ENCODE measurements at places on chromosomes 7 and 10.

DNA sequence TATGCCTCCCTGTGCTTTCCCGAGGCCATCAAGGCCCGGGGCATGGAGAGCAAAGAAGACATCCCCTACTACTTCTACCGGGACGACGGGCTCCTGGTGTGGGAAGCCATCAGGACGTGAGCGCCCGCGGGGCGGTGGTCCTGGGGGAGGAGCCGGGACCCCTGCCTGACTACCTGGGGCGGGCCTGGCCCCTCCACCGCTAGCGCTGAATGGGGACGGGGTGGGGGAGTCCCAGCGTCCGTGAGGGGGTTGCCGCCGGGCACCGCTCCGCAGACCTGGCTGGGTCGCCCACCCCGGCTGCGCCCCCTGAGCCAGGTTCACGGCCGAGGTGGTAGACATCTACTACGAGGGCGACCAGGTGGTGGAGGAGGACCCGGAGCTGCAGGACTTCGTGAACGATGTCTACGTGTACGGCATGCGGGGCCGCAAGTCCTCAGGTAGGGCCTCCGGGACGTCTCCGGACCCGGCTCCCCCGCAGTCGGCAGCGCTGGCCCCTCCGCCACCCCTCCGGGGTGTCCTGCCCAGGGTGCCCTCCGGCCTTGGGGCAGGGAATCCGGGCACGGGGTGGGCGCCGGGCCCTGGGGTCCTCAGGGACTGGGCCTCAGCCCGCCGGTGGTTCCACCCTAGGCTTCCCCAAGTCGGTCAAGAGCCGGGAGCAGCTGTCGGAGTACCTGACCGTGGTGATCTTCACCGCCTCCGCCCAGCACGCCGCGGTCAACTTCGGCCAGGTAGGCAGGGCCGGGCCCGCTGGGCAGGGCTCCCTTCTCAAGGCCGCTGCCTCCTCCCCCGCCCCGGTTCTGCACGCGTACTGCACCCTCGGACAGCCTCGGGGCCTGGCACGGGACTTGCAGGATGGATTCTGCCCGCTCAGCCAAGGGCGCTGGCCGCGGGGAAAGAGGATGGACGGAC lies 69.3 kb downstream of the ALOX5 start:
- DNase-seq = no peak

DNA sequence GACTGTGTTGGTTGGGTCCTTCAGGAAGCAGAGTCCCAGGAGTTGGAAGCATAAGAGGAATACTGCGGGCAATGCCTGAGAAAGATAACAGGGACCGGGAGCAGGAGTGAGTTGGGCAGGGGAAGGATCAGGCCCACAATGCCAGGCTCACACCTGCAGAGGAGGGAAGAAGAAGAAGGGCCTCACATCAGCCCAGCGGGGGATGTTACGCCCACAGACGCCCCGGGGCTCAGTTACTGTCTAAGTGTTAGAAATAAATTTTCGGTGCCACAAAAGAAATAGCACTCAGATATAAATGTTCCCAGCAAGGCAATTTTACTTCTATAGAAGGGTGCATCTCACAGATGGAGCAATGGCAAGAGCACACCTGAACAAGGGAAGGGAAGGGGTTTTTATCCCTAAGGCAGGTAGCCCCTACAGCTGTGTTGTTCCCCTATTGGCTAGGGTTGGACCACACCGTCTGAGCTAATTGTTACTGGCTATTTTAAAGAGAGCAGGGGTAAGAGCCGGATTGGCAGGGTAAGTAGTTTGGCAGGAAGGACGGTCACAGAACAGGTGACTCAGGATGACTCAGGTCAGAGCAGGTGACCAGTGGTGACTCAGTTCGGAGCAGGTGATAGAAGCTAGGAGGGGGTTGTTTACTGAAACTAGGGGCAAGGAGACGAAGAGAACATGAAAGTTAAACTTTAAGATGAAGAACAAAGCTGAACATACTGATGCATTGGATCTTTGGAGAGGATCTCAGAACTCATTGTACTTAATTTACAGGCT lies at the start of gene NOS3:
TSS of gene NOS3 (plus strand) at position 602 of the 771 bp plus-strand sequence. CDS start 2,787 bp downstream, outside the sequence.
- no peak for DNase-seq

- peak; percentile 84 for DNase-seq
Measured at GRCh38 chr7:48089046-48090003, at the start of gene UPP1. Gene UPP1 (plus strand): TSS chr7:48089265. CDS start chr7:48094784, 5,519 bp downstream.

- no peak for DNase-seq
Measured at GRCh38 chr7:93140582-93141191, 7.5 kb downstream of the SAMD9L start.

- DNase-seq = no peak
Measured at GRCh38 chr7:85734823-85735222, 548.0 kb upstream of the SEMA3D start.

Measured in activated T-cell treated with anti-CD3 and anti-CD28 coated beads, Interleukin-2, amount 50 U/mL, for 4 hours (primary cell).